GOT3 (cell line): ENCODE measurements at places on chromosomes 7 and 10.

DNA sequence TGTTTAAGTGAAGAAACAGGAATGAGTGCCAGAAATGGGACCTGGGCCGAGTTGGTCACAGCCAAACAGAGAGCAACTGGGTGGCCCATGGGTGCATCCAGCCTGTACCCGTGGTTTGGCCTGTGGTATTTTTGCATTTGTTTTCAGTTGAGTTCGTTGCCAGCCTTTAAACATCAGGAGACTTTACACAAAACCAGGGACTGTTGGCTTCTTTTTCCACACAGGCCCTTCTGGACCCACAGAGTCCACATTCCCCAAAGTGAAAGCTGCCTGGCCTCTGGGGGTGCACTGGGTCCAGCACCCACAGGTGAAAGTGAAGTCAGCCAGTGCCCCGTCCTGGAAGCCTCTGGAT is 54.1 kb upstream of the TNS3 start:
- no peak for DNase-seq

DNA sequence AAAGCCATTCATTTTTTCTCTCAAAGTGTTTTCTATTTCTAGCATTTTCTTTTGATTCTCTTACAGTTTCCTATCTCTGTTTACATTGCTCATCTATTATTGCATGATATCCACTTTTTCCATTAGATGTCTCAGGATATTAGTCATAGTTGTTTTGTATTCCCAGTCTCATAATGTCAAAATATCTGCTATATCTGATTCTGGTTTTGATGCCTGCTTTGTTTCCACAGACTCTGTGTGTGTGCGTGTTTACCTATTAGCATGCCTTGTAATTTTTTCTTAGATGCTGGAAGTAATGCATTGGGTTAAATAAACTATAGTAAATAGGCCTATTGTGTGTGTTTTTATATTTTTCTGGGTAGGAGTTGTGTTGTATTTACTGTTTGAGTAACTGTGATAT is 1126.3 kb downstream of the SORCS1 start:
- DNase-seq = no peak

GRCh38 chr10:61139592-61139953 is 195.6 kb upstream of the RHOBTB1 start:
- no peak for DNase-seq

DNA sequence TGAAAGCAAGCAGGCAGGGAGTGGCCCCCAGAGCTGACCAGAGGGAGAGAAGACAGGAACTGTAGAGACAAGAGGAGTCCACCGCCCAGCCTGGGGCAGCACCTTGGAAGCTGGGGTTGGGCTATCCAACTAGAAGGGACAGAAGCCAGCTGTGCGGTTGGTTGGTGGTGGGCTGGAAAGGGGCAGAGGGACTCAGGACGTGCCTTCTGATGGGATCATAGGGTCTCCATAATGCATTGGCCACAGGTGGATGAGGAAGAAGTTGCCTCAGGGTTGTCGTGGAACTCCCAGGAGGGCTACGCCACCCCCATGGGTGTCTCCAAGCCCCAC is 114.0 kb upstream of the RET start:
- no peak for DNase-seq

DNA sequence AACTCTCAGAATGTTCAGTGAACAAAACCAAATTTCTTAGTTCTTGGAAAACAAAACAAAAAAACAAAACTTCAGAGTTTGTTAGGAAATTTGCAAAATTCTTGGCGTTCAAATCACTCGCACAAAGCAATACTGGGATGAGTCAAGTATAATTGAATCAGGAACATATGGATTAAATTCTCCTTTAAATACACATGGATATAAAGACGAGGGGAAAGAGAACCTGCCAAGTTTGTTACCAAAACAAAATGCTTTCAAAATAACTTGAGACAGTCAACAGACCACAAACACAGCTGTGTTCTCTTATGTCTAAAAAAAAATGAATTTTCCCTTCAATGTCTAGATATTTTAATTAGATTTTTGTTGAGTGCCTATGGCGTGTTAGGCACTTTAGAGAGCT is 93.5 kb upstream of the MPP7 start:
- no peak for DNase-seq

- DNase-seq = no peak
Observed at GRCh38 chr7:2838873-2839578, 5.1 kb downstream of the GNA12 start.

- no peak for DNase-seq
Observed at GRCh38 chr7:156944876-156945275, 4.6 kb upstream of the NOM1 start.

DNA sequence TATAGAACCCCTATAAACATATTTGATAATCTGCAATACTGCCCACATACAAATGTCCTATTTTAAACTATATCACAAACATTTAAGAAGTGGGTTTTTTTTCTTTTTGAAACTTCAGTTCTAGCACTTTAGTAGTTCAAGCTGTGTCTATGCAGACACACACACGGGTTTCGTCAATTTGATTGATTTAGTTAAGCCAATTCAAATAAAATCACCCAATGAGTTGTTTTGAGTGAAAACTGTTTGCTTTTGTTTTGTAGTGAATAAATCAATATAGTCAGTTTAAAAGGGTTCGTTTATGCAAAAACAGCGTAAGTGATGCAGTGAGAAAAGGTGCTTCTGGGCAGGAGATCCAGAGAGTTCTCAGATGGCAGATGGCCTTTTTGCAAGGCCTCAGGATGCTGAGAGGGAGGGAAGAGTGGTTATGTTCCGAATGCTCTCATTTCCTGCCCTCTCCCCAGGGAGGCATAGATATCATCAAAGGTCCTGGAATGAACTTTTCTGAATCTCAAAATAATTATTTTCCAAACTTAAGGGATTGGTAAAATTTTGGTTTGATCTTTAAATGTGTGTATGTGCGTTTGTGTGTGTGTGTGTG is 102.7 kb downstream of the AGMO start:
- DNase-seq = no peak

GRCh38 chr7:158803367-158803969 is 25.8 kb downstream of the ESYT2 start:
- no peak for DNase-seq

DNA sequence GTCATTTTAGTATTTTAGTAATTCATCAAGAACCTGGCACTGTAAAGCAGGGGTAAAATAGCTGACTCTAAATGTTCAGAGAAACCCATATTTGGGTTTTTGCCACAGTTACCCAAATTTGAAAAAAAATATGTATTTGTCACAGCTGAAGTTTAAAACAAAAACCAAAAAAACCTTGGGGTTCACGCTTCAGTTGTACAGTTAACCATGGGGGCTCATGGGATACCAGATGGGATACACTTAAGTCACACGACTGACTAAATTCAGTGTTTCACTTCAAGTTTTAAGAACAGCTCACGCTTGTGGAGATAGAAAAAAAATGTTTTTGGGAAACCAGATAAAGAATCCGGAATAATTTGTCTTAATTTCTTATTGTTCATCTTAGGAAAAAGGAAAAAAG is 2.1 kb downstream of the ARL3 start:
- DNase-seq = no peak

- DNase-seq = no peak
Observed at GRCh38 chr7:107854989-107855388, 36.0 kb upstream of the DLD start.

DNA sequence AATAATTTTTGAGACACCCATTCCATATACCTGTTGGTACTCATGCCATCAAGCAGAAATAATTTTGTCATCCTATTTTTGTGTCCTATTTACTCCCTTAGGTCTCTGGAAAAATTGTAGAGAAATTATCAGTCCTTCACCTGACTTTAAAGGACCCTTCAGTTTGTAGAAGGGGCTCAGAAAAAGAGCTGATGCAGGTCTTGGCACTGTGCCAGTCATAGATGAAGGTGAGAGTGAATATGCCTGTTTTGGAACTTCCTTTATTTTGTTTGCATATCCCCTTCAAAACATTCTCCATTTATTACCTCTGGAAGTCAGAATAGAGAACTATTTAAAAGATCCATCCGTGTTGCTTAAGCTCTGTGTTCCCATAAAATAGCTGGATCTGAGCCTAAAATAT is 321.0 kb upstream of the TPK1 start:
- no peak for DNase-seq

GRCh38 chr10:96298362-96298761 is 5.9 kb upstream of the DNTT start:
- DNase-seq = no peak

DNA sequence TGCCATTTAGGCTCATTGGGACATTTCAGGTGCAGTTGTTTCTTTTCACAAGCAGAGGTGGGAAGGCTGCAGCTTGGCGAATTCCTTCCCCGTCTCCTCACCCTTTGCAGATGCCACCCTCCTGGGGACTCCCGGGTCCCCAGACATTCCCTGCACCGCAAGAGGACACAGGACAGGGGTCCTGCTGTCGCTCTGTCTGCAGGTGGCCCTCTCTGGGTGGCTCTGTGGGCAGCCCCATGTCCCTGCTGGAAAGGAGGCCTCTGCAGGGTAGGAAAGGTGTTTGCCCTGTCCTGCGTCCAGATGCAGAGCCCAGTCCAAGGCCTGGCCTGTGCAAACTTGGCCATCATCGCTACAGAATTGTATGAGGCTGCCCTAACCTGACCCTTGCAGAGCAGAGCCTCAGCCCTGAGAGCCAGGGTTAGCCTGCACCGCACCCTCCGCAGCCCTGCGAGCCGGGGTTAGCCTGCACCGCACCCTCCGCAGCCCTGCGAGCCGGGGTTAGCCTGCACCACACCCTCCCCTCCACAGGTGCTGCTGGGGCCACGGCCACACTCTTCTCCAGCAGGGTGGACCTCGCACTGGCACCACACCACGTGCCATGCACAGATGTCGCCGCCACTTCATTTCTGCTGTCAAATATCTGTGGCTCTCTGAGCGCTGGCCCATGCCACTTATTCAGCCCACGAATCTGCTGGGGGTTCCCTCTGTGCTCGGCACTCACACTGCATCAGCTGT is 61.0 kb downstream of the CFAP46 start:
- no peak for DNase-seq

GRCh38 chr7:137980308-137980707 is 21.6 kb downstream of the CREB3L2 start:
- no peak for DNase-seq

- no peak for DNase-seq
Observed at GRCh38 chr10:43844221-43844620, 195.5 kb upstream of the ZNF32 start.

DNA sequence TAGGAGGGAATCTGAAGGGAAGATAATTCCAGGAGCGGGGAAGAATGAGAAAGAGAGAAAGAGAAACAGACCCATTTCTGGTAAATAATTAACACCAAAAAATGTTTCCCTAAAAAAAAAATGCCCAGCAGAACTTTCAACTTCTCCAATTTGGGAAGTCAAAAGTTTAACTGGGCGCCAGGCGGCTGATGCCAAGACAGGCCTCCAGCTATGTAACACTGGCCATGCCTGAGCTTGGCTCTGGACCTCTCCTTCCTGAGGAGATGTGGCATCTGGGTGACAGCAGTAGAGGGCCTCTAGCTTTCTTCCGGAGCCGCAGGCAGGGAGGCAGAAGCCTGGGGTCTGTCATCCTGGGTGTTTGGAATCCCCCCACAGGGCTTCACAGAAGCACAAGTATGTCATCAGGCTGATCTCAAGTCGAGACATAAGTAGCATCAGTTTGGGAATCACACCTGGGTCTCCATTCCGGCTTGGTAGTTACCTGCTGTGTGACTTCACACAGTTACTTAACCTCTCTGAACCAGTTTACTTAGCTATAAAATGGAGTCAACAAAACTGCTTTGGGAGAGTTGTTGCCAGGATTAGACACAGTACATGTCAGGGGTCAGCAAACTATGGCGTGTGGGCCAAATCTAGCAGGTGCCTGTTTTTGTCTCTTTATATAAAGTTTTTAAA is 50.5 kb upstream of the TCF7L2 start:
- DNase-seq = no peak

- no peak for DNase-seq
Observed at GRCh38 chr10:51389415-51390321, 309.7 kb downstream of the CSTF2T start.

- no peak for DNase-seq
Observed at GRCh38 chr7:22470981-22471380, 29.0 kb downstream of the STEAP1B start.

GRCh38 chr10:57699944-57700343 is 567.8 kb downstream of the IPMK start:
- DNase-seq = no peak

DNA sequence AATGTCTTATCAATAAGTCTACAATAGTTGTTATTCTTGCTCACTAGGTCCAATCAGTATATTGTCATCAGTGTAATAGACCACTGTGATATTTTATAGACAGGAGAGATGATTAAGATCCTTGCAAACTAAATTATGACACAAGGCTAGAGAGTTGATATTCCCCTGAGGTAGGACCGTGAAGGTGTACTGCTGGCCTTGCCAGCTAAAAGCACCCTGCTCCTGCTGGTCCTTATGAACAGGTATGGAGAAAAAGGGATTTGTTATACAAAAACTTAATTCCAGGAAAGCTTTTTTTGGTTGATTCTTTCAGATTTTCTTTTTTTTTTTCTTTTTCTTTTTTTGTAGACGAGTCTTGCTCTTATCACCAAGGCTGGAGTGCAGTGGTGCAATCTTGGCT is 16.8 kb upstream of the TMEM213 start:
- DNase-seq = no peak

- no peak for DNase-seq
Observed at GRCh38 chr7:142894112-142894984, 8.8 kb upstream of the TRPV6 start.

GRCh38 chr7:20193873-20194272 is 23.3 kb downstream of the MACC1 start:
- no peak for DNase-seq

- no peak for DNase-seq
Observed at GRCh38 chr10:55822096-55822495, 539.0 kb downstream of the ZWINT start.

- no peak for DNase-seq
Observed at GRCh38 chr7:55026086-55026790, 7.4 kb downstream of the EGFR start.

GRCh38 chr7:23100697-23101096 is 4.9 kb upstream of the KLHL7 start:
- DNase-seq = no peak

- DNase-seq = no peak
Observed at GRCh38 chr7:70492625-70493024, 639.3 kb upstream of the GALNT17 start.

GRCh38 chr7:157278791-157279724 is 57.7 kb upstream of the DNAJB6 start:
- DNase-seq = no peak

DNA sequence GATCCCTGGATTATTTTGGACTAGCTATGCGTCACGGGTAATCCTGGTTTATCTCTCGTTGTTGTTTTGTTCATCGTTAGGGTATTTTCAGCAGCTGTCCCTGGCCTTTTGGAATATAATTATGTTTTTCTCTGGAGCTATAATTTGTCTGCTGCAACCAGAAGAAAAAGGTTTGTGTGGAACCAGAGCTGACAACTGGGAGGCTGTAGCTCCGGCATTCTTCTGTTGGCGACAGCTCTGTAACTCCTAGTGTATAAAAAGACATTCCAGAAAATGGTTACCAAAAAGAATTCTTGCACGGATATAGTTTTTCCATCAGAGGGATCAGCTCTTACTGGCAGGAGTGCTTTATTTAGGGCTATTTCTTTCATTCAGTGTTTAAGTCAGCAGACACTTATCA is 130.9 kb upstream of the PRR15 start:
- DNase-seq = no peak

GRCh38 chr10:71045204-71045809 is 156.9 kb upstream of the PCBD1 start:
- no peak for DNase-seq

- DNase-seq = no peak
Observed at GRCh38 chr7:30068117-30068516, 39.9 kb downstream of the PLEKHA8 start.

GRCh38 chr7:81206667-81207360 is 288.0 kb upstream of the SEMA3C start:
- no peak for DNase-seq

GRCh38 chr7:55173671-55174070 is 154.9 kb downstream of the EGFR start:
- DNase-seq = no peak

GRCh38 chr10:9825491-9826018 is 1192.1 kb upstream of the CELF2 start:
- no peak for DNase-seq
